ENCODE measurements at places on chromosomes 7 and 10. TPM values are rescaled to one million over a fixed set of nuclear protein-coding genes. Genes with fewer than 3 reads are reported as not detected.

The CCAR1 gene
- 147 TPM for total RNA-seq

The KCP gene
- total RNA-seq: 0.84 TPM

The CCL26 gene
- not detected for total RNA-seq

The OR13A1 gene
- not detected for total RNA-seq

The ADAM8 gene
- total RNA-seq: 70.0 TPM

The AQP1 gene
- 0.13 TPM for total RNA-seq

The LIPF gene
- total RNA-seq: not detected

The SNX10 gene
- total RNA-seq: 45.0 TPM

The HOXA2 gene
- not detected for total RNA-seq

The DUSP5 gene
- total RNA-seq: 68.5 TPM

DNA sequence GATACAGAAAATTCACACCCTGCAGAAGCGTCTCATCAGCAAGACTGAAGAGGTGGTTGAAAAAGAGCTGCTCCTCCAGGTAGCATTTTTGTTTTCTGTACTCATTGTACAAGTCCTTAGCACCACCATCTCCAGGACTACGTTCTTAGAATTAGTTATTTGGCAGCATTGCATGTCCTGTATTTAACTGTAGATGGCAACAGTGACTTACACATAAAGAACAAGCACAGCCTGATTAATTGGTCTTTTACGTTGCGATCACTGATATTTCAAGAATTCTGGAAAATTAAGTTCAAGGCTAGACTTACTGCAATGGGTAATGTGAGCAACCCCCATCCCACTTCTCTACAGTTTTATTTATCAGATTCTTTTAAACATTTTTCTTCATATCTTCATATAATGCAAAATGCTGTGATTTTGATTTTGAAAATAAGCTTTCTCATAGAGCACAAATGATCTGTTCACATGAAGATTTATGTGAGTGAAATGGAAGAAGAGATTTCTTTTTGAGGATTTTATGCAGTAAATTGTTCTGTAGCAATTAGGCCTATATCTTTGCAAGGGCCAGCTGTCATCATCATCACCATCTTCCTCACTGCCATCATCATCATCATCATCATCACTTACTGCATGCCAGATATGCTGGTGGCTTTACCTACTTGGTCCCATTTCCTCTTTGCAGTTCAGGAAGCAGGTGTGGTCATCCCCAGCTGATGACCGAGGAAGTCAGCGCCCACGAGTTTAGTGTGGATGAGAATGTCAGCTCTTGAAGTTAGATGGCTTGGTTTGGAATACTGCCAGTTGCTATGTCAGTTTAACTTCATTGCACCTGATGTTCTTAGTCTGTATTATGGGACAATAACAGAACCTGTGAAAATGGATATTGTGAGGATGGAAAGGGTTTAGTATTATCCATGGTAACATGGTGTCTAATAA, 53.4 kb downstream of the CFAP58 start:
- no peak for DNase-seq

DNA sequence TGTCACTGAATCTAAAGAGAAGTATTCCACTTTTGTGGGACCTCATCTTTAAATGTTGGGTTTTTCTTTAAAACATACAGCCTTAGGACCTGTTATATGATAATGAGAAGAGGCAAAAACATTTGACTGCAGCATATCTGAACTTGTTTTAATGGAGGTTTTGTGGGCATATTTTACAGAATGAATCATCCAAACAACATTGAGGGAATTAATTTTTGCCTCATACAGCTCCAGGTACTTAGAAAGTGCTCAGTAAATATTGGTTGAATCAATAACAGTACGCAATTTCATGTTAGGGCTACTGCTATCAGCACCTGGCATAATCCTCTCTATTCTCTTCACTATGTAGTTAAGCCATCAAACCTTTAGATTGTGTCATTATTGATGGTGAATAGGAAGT, 115.9 kb downstream of the MALRD1 start:
- no peak for DNase-seq

- DNase-seq: no peak
Measured at GRCh38 chr7:20329389-20330238, 1.1 kb upstream of the ITGB8 start.

GRCh38 chr7:112877691-112878460, 87.7 kb upstream of the TMEM168 start:
- DNase-seq: no peak

DNA sequence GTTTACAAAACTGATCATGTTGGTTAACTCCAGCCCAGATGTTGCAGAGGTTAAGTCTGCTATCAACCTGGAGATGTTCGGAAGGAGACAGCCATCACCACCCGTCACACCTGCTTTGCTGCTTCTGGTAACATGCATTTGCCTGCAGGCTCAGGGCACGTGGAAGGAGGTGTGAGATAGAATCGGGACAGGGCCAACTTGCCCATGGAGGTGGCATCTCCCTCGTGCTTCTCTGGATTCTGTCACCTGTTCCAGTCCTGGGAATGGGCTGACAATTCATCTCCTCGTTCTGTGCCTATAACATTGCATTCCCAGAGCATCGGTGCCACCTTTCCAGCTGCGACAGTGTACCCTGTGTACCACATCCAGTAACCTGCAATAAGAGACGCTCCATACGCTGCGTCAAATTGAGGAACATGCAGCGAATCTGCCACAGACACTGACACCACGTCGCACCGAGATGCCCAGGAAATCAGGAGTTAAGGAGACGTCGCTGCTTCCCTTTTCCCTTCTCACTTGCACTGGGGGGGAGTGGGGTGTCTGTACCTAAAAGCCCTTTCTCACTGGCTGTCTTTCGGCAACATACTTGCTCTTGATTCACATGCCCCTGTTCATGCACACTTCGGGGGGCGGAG, 65.8 kb downstream of the ADARB2 start:
- DNase-seq: no peak

DNA sequence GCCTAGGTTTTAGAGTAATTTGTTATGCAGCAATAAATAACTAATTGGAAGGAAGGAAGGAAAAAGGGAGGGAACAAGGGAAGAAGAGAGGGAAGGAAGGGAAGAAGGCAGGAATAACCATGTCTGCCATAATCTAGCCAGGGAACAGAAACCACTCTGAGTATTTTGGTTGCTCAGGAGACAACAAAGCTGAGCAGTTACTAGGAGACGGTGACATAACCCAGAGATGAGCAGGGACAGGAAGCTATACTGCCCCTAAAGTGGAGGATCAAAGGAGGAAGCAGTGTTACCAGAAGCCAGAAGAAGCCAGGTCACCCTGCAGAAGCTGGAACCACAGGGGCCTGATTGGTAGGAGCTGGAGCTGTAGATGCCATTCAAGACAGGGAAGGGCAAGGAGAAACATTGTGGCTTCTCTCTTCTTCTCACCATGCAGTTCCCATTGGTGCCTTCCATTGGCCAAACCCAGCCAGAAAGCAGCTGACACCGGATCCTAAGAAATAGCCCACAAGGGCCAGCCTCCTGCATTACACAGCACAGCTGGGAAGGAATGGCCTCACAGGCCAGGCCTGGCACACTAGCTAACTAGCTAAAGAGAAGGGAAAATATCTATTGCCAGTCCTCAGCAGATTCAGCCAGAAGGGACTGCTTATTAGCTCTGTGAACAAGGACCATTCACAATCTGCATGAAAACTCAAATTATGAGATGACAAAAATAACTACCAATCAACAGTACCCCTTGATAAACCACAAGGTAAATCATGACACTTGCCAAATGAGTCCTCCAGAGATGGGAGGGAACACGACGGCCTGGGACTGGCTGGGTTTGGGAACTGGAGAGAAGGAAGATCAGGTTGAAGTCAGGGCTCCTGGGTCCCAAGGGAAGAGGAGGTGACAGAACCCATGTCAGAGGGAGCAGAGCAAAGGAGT, 184.5 kb upstream of the NFE2L3 start:
- DNase-seq: no peak

- no peak for DNase-seq
Measured at GRCh38 chr7:115070311-115070710, 148.4 kb downstream of the MDFIC start.

DNA sequence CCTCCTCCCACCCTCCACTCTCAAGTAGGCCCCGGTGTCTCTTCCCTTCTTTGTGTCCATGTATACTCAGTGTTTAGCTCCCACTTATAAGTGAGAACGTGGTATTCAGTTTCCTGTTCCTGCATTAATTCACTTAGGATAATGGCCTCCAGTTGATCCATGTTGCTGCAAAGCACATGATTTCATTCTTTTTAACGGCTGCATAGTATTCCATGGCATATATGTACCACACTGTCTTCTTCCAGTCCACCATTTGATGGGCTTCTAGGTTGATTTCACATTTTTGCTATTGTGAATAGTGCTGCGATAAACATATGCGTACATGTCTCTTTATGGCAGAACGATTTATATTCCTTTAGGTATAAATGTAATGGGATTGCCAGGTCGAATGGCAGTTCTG, 51.0 kb downstream of the FAM171A1 start:
- DNase-seq: no peak

GRCh38 chr10:91596825-91597196, 36.1 kb downstream of the PPP1R3C start:
- DNase-seq: no peak

DNA sequence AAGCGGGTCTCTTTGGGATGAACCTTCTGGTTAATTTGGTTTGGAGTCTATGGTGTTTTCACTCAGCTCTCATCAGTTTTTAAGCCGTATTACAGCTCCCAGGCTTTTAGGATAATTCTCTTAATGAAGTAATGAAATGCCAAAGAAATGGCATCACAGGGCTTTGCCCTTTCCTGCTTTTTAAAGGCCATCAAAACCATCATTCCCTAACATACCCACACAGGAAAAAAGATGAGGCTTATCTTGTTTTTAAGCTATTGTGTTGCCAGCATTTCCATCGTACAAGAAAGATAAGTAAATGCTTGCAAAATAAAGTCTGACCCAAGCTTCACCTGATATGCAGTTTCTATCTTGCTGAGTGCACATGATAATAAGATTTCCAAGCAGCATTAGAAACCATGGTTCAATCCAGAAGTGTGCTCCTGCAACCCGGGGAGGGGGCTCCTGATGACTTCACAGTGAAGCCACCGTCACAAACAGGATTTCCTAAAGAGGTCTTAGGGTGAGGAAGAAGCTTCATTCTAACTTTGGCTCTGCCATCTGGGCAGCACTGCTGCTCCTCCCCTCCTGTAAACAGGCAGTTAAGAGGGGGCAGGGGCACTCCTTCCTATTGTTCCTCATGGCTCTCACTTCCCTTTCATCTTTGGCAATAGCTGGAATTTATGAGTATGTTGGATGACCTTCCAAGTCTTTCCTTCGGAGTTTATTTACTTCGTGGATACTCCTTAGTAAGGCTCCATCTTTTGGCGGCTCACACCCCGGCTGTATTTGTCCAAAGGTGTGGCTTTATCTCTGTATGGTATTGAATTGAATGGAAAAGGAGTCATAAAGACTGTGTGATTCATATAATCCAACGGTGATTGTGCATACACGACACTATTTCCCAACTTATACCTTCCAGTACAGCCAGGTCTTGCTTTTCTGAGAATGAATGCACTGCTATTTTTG, 55.2 kb upstream of the FAM133B start:
- DNase-seq: no peak

- no peak for DNase-seq
Measured at GRCh38 chr7:19336836-19337383, 191.7 kb upstream of the FERD3L start.

GRCh38 chr10:102219370-102219769, 6.7 kb upstream of the ELOVL3 start:
- no peak for DNase-seq

- DNase-seq: no peak
Measured at GRCh38 chr7:113289140-113289740, 170.9 kb upstream of the SMIM30 start.

DNA sequence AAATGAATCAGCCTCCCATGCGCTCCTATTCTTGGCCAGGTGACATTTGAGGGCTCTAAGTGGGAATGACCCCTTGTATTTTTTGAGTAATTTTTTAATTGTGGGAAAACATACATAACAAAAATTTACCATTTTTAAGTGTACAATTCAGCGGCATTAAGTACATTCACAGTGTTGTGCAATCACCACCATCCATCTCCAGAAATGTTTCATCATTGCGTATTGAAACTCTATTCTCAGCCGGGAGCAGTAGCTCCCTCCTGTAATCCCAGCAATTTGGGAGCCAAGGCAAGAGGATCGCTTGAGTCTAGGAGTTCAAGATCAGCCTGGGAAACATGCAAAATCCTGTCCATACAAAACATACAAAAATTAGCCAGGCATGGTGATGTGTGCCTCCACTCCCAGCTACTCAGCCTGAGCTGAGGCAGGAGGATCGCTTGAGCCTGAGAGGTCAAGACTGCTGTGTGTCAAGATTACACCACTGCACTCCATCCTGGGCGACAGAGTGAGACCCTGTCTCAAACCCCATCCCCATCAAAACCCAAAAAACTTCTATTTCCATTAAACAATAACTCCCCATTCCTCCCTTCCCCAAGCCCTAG, 2.5 kb downstream of the ANTXRL start:
- peak; percentile 15 for DNase-seq

GRCh38 chr10:93703066-93703465, 674 bp upstream of the FRA10AC1 start:
- no peak for DNase-seq

DNA sequence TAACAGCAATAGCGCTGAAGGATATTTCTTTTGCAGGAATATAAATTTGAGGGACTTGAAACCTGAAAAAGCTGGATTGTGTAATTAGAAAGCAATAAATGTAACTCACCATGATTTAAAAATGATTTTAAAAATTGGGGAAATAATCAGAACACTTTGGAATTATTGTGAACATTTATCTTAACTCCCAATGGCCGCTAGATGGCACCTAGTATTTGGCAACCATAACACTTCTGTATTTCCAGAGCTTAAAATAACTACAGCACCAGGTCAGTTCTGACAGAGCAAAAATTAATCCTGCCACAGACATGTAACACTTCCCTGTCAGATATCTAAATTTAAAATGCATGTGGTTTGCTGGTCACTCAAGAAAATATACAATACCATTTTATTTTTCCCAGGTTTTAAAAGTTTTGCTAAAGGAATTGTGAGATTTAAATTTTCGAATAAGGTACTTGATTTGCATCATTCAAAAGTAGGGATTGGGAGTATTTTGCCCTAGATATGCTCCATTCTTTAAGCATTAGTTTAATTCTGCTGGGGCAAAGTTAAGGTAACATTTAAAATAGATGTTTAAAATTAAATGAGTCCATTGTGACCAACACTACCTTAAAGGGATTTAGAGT, 144.5 kb downstream of the PPP1R3A start:
- no peak for DNase-seq
